ENCODE measurements at places on chromosomes 13 and 19. TPM values are rescaled to one million over a fixed set of nuclear protein-coding genes. Genes with fewer than 3 reads are reported as not detected.

The LRG1 gene
- 2.2 TPM for polyA plus RNA-seq

The HIPK4 gene
- 0.10 TPM for polyA plus RNA-seq

The FXYD1 gene
- polyA plus RNA-seq = 23.2 TPM

The ZNF565 gene
- polyA plus RNA-seq = 5.3 TPM

The OVOL3 gene
- polyA plus RNA-seq = 0.09 TPM
